ENCODE measurements at places on chromosomes 2 and 18. TPM values are rescaled to one million over a fixed set of nuclear protein-coding genes. Genes with fewer than 3 reads are reported as not detected.

DNA sequence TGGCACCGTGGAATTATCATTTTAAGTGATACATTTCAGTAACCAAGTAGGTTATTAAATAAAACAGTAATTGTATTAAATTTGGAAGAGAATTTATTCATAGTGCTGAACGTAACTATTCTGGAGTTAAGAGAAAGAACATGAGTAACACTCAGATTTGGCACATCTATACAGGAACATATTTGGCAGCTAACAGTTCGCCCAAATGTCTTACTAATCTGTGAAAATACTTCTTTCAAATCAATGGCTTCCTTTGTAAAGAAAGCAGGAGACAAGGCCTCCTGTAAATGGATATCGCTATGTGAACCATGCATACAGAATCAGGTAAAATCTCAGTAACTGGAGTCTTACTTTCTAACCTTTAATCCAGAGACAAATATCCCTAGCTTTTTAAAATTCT is 64.4 kb downstream of the ZNF516 start:
- peak; percentile 78 for DNase-seq

CCDC138 gene
- total RNA-seq = 8.5 TPM

CNTNAP5 gene
- not detected for total RNA-seq

- no peak for DNase-seq
Observed at GRCh38 chr18:37611614-37612279, 46.1 kb upstream of the CELF4 start.

- no peak for DNase-seq
Observed at GRCh38 chr18:75471850-75472249, 44.3 kb upstream of the SMIM21 start.

PPIL3 gene
- total RNA-seq = 50.0 TPM

DNA sequence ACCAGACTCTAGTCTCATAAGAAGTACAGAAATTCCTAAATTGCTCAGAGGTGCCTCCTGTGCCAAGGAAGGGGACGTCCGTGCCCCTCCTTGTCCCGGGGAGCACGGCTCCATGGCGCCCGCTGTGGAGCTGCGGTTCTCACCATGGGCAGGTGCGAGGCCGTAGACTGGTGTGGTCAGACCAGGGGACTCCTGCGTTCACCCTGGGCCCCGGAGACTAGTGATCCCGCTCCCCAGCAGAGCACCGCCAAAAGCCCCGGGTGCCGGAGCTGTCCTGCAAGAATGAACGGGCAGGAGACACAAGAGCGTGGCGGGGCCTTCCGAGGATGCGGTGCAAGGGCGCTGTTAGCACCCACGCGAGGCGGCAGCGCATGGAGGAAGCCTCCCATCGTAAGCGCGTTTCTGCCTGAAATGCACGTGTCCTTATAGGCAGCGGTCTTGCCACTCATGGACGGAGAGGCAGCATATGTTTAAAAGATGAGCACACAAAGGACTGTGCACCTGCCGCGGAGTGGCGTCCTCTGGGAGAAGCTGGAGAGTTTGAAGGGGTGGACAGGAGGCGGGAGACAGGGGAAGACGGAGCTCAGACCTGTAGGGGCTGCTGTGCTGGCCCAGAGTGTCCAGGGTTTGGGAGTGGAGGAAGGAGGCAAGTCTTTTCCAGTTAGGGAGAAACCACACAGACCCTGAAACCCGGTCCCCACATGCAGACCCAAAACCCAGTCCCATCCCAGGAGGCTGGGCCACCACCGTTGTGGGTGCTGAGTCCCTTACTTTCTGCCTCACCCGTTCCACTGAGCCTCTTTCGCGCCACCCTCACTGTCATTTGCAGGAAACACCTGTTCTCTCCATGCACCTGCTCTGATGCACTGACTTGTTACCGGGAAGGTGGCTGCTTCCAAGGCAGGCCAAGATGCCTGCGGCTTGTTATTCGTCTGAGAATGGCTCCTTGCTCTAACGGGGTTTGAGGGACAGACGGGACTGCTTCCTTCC is 7.5 kb upstream of the KCNG2 start:
- no peak for DNase-seq

C2orf72 gene
- not detected for total RNA-seq

DNA sequence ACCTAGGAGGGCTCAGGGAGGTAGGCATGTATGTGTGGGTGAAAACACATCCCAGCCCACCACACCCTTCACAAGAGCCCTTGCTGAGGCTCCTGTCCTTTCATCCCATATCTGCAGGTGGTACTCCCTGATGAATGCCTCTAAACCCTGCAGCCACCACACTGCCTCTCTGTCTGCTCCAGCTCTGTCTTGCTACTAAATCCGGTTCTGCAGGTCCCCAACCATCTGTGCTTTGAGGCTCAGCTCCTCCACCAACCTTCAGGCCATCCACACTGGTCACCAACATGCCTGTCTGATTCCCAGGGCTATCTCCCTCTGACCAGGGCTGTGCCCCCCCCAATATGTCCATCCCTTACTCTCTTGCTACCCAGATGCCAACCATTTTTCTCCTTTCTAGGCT is 92.7 kb downstream of the BIN1 start:
- DNase-seq = no peak

All from fibroblast of the aortic adventitia (primary cell).